Cerebellum (tissue), 4 donors: ENCODE measurements at places on chromosomes 5 and 9. TPM values are rescaled to one million over a fixed set of nuclear protein-coding genes. Genes with fewer than 3 reads are reported as not detected.

The PCDHGB3 gene
- 21.2 TPM for total RNA-seq

The RNF183 gene
- not detected for total RNA-seq

The LHX3 gene
- total RNA-seq, result not detected

The AFAP1L1 gene
- total RNA-seq, result 6.1 TPM

The CARD6 gene
- total RNA-seq, result 0.82 TPM

The ADGRD2 gene
- 1.5 TPM for total RNA-seq

The SPATA31E1 gene
- not detected for total RNA-seq

GRCh38 chr5:148778882-148779281 lies 47.5 kb upstream of the ADRB2 start:
- DNase-seq, result no peak

- no peak for DNase-seq
Observed at GRCh38 chr9:31084350-31084749, 1300.1 kb upstream of the ACO1 start.

GRCh38 chr9:116153765-116154333 lies at the start of gene PAPPA:
TSS of gene PAPPA (plus strand) at chr9:116153791. CDS start at chr9:116154173, 382 bp downstream.
- no peak for DNase-seq

GRCh38 chr5:141902015-141902814 lies 21.5 kb upstream of the DELE1 start:
- no peak for DNase-seq

- DNase-seq, result no peak
Observed at GRCh38 chr9:16431666-16432392, 438.6 kb downstream of the BNC2 start.

GRCh38 chr9:107751567-107752210 lies 262.1 kb upstream of the KLF4 start:
- no peak for DNase-seq
